Effector CD4-positive, alpha-beta T cell (primary cell): ENCODE measurements at places on chromosomes 3 and 15.

- no peak for DNase-seq
These were observed 35.6 kb downstream of the MAP1A start for GRCh38 chr15:43552986-43553385.

- DNase-seq = no peak
These were observed 9.5 kb downstream of the SOX2 start for GRCh38 chr3:181721046-181721875.

DNA sequence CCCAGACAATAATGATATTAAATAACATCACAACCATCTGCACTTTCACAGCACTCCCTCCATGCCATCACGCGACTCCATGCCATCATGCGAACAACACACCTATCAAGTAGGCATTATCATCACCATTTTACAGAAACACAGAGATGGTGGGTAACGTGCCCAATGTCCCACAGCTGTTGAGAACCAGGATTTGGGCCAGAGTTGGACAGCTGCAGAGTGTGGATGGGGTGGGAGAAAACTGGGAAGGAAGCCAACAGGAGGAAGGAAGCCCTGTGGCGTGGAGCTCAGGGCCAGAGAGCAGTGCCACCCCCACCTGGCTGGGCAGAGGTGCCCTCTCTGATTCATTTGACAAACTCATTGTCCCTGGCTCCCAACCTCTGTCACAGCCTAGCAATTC is 29.0 kb downstream of the RBPMS2 start:
- no peak for DNase-seq

DNA sequence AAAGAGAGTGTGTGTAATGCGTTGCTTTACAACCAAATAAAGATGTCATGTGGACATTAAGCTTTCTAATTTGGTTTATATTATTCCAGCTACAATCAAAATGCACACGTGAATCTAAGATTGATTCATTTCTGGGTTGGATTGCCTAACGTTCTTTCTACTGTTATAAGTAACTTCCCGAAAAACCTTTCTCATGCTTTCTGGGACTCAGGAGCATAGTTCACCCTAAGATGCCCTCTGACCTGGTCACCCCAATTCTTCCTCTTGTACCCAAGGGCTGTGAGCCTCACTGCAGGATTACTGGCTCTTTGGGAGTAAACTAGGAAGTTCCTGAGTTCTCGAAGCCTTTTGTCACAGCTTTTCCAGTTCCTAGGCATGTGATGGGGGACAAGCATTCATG is 12.7 kb upstream of the LMCD1 start:
- no peak for DNase-seq

DNA sequence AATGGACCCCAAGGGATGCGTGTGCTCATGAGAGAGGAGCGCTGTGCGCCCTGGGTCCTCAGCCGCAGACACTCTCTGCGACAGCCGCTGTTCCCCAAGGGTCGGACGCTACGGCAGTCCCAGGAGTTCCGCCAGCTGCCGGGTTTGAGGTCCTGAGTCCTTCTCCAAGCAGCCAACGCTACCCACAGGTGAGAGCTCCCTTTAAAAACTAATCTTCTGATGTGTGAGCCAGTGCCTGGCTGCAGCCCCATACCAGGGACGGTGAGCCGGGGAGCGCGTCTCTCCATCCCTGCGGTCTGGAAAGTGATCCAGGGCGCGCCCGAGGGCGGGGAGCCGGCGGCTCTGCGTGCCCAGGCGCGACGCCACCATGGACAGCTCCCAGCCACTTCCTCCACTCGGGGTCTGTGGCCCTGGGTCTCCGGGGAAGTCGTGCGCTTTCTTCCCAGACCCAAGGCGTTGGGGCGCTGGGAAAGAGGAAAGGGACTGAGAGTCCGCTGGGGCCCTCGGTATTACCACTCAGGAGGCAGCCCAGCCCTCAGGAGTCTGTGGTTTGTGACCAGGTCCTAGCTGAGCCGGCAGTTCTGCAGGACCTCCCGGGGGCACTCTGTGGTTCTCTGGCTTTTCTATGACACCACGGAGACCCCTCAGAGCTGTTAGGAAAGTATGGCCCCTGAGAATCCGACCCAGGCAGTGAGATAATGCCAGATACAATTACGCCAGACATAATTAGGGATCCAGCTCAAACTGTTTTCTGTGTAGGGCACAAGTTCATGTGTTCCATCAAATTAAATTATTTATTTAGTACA is 1.4 kb downstream of the CEMIP start:
- no peak for DNase-seq
